ENCODE measurements at places on chromosomes 11 and 22.

DNA sequence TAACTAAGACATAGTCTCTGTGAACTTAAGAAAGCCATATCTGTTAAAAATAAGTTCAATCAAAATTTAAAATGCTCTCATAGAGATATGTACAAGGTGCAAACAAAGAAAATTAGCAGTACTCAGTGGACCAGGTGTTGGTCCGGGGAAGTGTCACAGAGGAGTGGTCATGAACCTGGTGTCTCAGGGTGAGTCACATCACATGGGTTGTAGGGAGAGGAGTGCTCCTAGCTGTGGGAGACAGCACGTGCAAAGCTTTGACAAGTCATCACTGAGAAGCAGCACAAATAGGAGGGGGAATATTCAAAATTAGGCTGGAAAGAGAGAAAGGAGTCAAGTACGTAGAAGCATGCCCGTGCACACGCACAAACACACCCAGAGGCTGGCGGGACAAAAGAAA lies 438.1 kb downstream of the NTM start:
- DNase-seq: no peak

DNA sequence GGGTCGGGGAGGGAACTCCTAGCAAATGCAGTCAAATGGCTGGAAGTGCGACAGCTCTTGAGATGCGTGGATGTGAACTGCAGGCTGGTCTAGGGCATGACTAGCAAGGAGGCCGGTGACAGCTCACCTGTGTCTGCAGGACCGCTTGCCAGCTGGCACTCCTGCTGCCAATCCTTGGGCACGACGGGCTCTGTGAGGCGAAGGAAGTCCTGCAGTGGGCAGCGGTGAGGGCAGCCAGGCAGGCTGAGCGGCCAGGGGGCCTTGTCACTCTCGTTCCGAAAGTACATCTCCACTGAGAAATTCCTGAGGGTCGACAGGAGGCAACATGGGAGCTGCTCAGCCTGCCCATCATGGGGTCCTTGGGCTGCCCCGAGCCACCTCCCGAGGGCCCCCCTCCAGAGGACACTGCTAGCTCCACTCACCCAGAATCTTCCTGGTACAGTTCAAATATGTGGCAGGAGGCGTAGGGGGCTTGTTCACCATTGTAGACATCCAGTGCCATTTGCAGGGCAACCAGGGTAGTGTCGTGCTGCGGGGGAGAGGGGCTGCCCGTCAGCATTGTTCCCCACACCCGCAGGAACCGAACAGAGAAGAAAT lies 5.9 kb downstream of the ACP2 start:
- no peak for DNase-seq

DNA sequence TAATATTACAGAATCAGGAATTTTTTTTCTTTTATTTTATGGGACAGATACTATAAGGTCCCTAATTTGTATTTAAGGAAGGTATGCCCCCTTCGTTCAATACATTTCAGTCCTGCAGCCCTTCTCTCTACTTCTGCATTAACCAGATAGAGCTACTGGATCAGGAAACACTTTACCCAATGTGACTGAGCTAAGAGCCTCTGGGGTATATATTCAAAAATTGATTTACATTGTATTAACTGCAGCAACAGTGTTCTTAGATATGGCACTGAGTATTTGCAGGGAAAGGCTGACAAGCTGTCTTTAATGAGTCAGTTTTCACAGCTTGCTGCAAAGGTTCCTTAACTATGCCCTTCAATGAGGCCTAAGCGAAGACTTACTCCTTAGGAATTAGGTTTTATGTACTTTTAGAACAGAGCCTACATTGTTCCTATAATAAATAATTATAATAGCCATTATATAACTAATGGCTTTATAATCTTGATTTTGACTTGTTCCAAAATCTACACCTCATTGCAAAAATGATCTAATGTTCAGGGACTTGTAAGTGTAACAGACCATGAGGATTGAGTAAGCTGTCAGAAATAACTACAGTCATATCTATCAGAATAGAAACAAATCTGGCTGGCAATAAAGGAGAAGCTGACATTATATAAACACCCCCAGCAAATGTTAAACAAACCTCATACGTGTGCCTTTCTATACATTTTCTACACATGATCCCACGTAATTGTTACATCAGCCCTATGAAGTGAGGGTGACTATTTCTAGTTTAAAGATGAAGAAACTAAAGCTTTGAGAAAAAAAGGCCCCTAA lies 55.0 kb downstream of the DDI1 start:
- no peak for DNase-seq

- DNase-seq: no peak
Measured at GRCh38 chr11:90803831-90804230, 581.0 kb upstream of the CHORDC1 start.

GRCh38 chr11:16604794-16605388 lies 133.6 kb upstream of the C11orf58 start:
- DNase-seq: no peak

DNA sequence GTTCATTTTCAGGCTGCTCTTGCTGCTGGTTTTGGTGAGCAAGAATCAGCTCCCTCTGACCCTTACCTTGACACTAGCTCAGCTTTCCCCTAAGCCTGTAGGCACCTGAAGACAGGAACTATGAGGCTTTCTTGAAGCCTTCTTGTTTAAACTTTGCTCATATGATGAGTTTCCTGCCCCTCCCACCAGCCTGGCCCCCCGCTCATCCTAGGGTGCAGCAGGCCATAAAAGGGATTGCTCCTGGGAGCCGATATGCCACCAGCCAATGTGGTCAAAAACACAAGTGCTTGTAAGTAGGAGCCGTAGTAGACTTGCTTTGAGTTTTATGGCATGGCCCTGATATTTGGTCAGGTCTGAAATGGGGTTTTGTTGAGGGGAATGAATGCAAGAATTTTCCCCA lies 164.7 kb downstream of the DSCAML1 start:
- DNase-seq: no peak

GRCh38 chr22:44543781-44544477 lies 45.9 kb upstream of the RTL6 start:
- DNase-seq: no peak

- DNase-seq: no peak
Measured at GRCh38 chr11:117502779-117503100, 175.1 kb downstream of the CEP164 start.

GRCh38 chr22:27581236-27581635 lies 220.3 kb downstream of the MN1 start:
- no peak for DNase-seq

DNA sequence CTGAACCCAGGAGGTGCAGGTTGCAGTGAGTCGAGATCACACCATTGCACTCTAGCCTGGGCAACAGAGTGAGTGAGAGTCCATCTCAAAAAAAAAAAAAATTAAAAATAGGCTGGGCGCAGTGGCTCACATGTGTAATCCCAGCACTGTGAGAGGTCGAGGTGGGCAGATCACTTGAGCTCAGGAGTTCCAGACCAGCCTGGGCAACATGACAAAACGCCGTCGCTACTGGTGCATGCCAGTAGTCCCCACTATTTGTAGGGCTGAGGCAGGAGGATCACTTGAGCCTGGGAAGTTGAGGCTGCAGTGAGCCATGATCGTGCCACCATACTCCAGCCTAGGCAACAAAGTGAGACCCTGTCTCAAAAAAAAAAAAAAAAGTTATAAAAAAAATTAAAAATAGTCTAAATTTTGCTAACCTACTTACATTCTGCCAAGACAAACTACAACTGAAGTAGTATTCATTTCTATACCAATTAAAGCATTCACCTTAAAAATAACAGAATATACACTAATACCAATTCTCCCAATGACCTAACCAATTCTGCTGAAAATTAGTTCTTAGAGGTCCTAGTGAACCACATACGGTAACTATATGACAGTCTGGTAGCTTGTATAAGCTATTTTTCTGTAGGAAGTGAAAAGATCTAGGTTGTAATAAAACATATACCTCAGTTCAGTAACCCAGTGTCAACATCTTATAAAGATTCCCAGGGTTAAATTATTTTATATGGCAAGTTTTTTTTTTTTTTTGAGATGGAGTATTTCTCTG lies 7.1 kb downstream of the DDX6 start:
- DNase-seq: no peak

GRCh38 chr11:55481416-55481815 lies 72.9 kb upstream of the OR4C15 start:
- DNase-seq: no peak

DNA sequence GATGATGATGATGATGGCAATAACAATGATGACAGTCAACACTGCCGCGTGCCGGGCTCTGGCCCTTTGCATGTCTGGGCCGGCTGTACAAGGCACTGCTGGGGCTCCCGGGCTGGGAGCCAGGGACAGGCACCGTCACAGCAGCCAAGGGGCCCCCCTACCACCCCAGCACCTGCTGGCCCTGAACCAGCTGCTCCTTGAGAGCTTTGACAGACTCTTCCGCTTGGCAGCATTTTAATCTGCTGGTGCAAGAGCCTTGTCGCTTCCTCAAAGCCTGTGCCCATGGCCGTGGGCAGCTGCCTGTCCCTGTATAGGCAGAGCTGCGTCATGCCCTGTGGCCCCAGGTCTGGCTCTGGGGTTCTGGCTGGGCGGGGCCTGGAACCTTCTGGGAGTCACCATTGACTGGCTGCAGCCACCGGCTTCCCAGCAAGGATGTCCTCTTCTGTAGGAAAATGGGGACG lies 12.9 kb upstream of the MUC6 start:
- DNase-seq: no peak
